ENCODE measurements at places on chromosomes 13 and 19. TPM values are rescaled to one million over a fixed set of nuclear protein-coding genes. Genes with fewer than 3 reads are reported as not detected.

EDNRB gene
- total RNA-seq: 60.1 TPM

SLC25A41 gene
- total RNA-seq: 0.28 TPM

CNFN gene
- 2.2 TPM for total RNA-seq

DNA sequence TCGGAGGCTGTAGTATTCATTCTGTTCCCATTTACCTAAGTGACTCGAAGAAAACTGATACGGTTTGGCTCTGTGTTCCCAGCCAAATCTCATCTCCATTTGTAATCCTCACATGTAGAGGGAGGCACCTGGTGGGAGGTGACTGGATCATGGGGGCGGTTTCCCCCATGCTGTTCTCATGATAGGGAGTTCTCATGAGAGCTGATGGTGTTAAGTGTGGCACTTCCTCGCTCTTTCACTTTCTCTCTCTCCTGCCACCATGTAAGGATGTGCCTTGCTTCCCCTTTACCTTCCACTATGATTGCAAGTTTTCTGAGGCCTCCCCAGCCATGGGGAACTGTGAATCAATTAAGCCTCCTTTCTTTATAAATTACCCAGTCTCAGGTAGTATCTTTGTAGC, 23.5 kb downstream of the SLAIN1 start:
- DNase-seq: no peak
- H3K4me1 ChIP-seq: no peaks in the 10 kb centered on the region
- no peak overlapping the region for H3K27ac ChIP-seq
- H3K4me3 ChIP-seq: no peak overlapping the region
- no peaks in the 10 kb centered on the region for H3K36me3 ChIP-seq

DNA sequence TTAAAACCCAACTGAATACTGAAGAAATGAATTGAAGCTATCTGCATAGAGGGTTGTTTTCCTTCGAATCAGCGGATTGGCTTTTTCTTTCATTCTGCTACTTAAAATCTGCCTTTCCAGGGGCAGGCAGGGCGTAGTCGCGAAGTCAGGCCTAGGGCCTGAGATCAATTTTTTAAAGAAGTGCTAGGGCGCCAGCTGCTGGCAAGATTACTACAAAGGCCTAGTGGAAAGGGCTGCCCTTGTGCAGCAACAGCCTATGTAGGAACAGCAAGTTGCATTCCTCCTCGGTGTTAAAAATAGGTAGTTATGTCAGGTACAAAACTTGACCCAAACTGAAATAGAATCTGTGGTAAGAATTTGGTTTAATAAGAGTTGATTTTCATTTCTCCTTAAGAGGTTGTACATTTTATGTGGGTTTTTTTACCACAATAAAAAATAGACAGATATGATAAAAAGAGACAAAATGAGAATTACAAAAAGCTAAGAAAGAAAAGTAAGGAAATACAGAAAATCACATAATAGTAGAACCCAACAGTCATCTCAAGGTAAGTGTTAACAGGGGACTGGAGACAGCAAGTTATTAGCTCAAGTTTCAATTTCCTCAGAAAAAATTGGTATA, 9.5 kb upstream of the URAD start:
- H3K27ac ChIP-seq: no peak overlapping the region
- no peaks in the 10 kb centered on the region for H3K27me3 ChIP-seq
- no peak overlapping the region for H3K4me3 ChIP-seq

DNA sequence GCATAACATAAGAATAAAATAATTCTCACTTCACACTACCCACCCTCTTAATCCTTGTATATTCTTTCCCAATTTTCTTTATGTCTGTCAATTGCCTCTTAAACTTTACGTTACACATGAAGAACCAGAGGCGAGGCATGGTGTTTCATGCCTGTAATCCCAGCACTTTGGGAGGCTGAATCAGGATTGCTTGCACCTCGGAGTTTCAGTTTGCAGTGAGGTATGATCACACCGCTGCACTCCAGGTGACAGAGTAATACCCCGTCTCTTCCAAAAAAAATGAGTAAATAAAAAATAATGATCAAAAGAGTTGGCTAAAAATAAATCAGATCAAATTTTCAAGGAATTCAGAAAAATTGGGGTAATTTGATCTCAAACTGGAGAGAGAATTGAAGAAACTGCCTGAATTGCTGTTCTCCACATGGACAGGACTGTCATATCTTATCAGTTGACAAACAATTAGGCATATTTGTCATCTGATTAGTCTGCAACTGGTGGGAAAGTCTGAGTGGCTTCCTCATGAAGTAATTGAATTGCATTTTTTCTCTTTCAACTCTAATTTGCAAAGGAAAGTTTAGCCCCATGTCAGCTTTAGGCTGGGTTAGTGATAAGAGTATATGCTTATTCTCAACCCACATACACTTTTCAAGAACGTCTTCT, 302.9 kb downstream of the ITGBL1 start:
- no peaks in the 10 kb centered on the region for H3K27me3 ChIP-seq
- H3K4me3 ChIP-seq: no peak overlapping the region
- no peaks in the 10 kb centered on the region for H3K4me1 ChIP-seq

DNA sequence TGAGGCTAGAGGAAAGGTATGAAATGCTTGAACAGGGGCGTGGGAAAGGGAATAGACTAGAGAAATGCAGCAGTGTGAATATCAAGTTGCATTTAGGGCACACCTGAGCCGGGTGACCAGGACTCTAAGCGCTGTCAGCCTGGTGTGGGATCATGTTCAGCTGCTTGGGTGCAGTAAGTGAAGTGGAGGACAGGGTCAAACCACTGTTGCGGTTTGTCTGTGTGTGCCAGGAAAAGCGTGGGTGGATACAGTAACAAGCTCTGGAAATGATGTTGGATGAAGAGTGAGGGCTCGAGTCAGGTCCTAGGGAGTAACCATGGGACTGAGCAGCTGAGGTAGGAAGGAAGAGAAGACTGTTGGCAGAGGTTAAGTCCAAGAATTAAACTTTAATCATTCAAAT, 15.8 kb downstream of the DGKH start:
- no peaks in the 10 kb centered on the region for H3K27me3 ChIP-seq
- peak; percentile 65 for DNase-seq
- no peak overlapping the region for H3K27ac ChIP-seq
- no peaks in the 10 kb centered on the region for H3K4me1 ChIP-seq
- no peak overlapping the region for H3K4me3 ChIP-seq

GRCh38 chr13:75647126-75647784, 11.1 kb downstream of the LMO7 start:
- H3K27ac ChIP-seq: no peak overlapping the region
- H3K4me1 ChIP-seq: peaks cover 4% of the 10 kb centered on the region
- DNase-seq: no peak
- H3K4me3 ChIP-seq: no peak overlapping the region

- no peak overlapping the region for H3K27ac ChIP-seq
- H3K4me3 ChIP-seq: no peak overlapping the region
- no peaks in the 10 kb centered on the region for H3K27me3 ChIP-seq
- DNase-seq: no peak
- no peaks in the 10 kb centered on the region for H3K36me3 ChIP-seq
These were observed 115.9 kb downstream of the ABCC4 start for GRCh38 chr13:95185311-95185710.

DNA sequence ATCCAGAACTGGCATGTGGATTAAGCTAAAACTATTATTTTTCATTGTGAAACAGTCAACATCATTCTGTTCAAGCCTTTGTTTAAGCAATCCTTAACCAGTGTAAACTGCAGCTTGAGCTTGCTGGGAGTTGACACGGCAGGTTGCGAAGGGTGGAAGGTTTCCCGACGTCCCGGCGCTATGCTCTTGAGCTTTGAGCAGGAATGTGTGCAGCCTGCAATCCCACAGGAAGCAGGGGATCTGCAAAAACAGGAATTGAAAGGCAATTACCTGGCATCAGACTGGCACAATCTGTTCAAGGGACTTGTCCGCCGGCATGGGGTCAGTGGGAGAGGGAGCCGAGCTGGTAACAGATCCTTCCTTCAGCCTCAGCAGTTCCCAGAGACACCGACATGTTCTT, 586.7 kb upstream of the SGCG start:
- H3K27me3 ChIP-seq: no peaks in the 10 kb centered on the region
- H3K36me3 ChIP-seq: no peaks in the 10 kb centered on the region
- no peak for DNase-seq
- H3K27ac ChIP-seq: no peak overlapping the region

GRCh38 chr13:33096886-33097605, 80.8 kb downstream of the KL start:
- H3K27ac ChIP-seq: no peak overlapping the region
- H3K27me3 ChIP-seq: no peaks in the 10 kb centered on the region
- no peaks in the 10 kb centered on the region for H3K36me3 ChIP-seq
- no peak for DNase-seq
- H3K4me3 ChIP-seq: no peak overlapping the region

DNA sequence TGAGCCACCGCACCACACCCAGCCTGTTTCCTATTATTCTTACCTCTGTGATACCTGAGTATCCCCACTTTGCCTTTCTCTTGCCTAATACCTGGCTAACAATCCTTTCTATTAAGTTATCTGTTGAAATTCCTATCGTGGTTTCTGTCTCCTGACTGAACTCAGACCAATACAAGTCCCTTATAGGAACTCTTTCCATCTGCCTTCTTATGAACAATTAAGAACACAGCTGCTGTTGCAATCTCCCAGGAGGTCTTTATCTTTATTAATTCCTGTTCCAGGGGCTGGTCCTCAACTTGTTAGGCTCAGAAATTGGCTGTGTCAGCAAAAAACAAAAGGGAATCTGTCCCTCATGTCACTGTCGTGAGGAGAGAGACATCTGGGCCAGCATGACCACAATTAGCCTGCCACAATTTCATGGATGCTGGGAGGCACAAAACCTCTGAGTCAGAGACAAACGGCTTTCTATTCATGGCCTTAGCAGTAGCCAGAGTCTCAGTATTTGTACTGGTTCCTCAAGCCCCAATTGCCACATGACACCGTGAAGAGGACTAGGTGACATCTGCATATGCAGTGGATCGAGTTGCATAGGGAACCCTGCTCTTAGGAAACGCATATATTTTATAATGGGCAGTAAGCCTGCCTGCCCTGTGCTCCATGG, 58.2 kb downstream of the NUFIP1 start:
- peaks cover 4% of the 10 kb centered on the region for H3K4me1 ChIP-seq
- H3K36me3 ChIP-seq: no peaks in the 10 kb centered on the region
- no peak for DNase-seq
- no peak overlapping the region for H3K4me3 ChIP-seq
- no peak overlapping the region for H3K27ac ChIP-seq

GRCh38 chr13:74464670-74465069, 330.5 kb upstream of the KLF12 start:
- no peak overlapping the region for H3K4me3 ChIP-seq
- H3K36me3 ChIP-seq: no peaks in the 10 kb centered on the region

GRCh38 chr19:14149509-14149994, 13.2 kb upstream of the ASF1B start:
- no peak overlapping the region for H3K27ac ChIP-seq
- DNase-seq: no peak
- no peaks in the 10 kb centered on the region for H3K27me3 ChIP-seq
- H3K36me3 ChIP-seq: no peaks in the 10 kb centered on the region
- H3K4me1 ChIP-seq: peaks cover 14% of the 10 kb centered on the region

DNA sequence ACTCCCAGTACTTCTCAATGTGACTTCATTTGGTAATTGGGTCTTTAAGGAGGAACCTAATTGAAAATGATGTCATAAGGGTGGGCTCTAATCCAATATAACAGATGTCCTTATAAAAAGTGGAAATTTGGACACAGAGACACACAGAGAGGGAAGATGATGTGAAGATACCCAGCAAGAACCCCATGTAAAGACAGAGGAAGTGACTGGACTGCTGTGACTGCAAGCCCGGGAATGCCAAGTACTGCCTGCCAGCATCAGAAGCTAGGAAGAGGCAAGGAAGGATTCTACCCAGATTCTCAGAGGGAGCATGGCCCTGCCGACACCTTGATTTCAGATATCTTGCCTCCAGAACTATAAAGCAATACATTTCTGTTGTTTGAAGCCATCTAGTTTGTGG, 239.3 kb downstream of the KCTD12 start:
- DNase-seq: no peak
- H3K4me1 ChIP-seq: no peaks in the 10 kb centered on the region
- H3K4me3 ChIP-seq: no peak overlapping the region

DNA sequence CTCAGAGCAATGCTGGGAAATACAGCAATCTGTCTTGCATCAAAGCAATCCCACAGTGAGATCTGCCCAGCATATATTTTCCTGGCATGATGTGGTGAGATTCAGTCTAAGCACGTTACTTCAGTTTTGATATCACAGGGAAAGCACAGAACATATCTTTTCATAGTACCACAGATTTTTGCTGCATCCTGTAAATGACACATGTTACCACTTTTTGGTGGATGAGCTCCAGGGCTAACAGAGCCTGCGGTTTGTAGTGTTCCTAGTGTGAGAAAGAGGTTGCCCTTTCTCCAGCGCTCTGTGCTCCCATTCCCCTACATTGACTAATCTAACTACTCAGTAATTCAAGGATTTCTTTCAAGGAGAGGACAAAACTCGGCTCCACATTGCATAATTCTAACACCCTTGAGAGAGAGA, 409.0 kb downstream of the GPC6 start:
- H3K27me3 ChIP-seq: no peaks in the 10 kb centered on the region
- no peak overlapping the region for H3K4me3 ChIP-seq
- no peaks in the 10 kb centered on the region for H3K36me3 ChIP-seq
- no peak for DNase-seq
- H3K27ac ChIP-seq: no peak overlapping the region
